HS-5 (cell line): ENCODE measurements at places on chromosomes 3 and 15.

GRCh38 chr3:66383998-66384745 lies 116.7 kb downstream of the LRIG1 start:
- no peak for DNase-seq

DNA sequence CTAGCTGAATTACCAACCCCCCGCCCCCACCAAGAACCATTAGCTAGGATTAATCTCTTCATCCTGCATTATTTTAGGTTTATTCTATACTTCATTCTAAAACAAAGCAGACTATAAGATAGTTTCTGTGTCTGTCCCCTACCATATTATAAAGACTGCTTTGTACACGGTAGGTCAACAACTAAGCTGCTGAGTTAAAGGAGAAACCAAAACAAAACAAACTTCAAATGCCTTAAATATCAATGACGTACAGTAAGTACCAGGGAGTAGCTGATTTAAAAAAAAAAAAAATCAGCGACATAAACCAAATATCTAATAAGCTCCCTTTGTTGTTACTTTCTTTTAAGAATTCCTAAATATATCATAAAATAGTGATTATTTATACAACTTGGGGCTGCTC lies 7.8 kb upstream of the VGLL4 start:
- no peak for DNase-seq

DNA sequence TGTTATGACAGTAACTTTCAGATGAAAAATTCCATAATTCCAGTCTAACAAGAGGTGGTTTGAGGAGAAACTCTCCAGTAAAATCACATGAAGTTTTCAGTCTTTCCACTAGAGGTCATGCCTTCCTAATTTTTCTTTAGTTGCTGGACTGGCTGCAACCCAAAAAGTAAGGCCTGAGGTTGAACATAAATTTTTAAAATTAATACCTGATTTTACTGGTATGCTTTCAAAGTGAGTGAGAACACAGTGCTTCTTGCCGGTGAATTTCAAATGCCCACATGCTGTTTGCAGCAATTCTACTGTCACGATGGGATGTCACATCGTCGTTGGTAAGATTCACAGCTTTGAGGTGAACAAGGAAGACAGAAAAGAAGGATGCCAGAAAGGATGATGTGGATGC lies 89.0 kb upstream of the FGF12 start:
- no peak for DNase-seq

DNA sequence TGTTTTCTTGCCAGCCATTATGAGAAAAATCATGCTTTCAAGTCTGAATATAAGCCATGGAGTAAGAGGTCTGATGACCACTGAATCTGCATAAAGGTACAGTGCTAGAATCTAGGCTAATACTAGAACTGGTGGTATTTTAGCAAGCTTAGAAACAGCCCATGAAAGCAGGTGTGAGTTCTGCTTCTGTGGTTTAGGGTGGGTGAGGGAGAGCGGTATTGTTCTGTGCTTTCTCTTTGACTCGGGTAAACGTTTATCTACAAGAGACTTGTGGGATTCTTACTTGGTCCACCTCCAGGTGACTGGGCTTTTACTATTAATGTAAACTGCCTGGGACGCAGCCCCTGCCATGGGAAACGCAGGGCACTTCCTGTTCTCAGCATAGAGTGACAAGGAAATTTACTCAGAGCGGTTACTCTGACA lies 55.2 kb downstream of the PGPEP1L start:
- no peak for DNase-seq

- peak; percentile 81 for DNase-seq
These were observed 96.1 kb downstream of the FMN1 start for GRCh38 chr15:33098094-33099058.

DNA sequence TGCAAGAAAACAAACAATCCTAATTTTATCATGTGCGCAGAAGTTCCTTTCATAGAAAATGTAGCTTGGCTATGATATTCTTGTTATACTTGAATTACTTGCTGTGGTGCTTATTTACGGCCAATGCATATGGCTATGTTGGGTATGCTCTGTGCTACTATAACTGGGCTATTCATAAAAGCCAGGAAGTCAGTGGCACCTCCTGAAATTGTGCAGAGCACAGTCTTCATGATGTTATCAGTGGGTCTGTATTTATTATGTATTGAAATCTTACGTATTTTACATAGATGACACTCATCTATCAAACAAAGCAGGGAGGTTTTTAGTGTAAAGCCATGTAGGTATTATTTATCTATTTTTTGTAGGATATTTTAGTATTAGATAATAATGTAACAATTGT lies 196.5 kb upstream of the NAALADL2 start:
- DNase-seq, result no peak

- peak; percentile 47 for DNase-seq
These were observed 143.8 kb downstream of the GMNC start for GRCh38 chr3:190718671-190719070.

- no peak for DNase-seq
These were observed 15.0 kb downstream of the SEMA3G start for GRCh38 chr3:52429779-52430415.

- no peak for DNase-seq
These were observed 250.9 kb upstream of the IGF1R start for GRCh38 chr15:98397419-98397818.

DNA sequence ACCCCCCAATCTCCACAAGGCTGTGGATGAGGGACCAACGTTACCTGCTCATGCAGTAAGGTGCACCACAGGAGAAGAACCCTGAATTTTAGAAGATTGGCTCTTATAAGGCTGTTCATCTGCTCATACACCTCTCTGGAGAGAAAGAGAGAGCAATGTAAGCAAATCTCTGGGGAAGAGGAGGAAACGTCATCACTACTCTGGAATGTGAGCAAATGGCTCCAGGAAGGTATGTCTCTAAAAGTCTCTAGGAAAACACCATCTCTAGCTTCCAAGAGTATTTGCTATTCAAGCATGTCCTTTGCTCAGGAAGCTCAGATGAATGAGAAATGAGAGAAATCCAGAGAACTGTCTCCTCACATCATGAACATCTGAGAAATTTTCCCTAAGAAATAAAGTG lies 235.4 kb downstream of the TBL1XR1 start:
- DNase-seq, result no peak

- DNase-seq, result no peak
These were observed 486.1 kb downstream of the DIPK2A start for GRCh38 chr3:144457758-144458157.

DNA sequence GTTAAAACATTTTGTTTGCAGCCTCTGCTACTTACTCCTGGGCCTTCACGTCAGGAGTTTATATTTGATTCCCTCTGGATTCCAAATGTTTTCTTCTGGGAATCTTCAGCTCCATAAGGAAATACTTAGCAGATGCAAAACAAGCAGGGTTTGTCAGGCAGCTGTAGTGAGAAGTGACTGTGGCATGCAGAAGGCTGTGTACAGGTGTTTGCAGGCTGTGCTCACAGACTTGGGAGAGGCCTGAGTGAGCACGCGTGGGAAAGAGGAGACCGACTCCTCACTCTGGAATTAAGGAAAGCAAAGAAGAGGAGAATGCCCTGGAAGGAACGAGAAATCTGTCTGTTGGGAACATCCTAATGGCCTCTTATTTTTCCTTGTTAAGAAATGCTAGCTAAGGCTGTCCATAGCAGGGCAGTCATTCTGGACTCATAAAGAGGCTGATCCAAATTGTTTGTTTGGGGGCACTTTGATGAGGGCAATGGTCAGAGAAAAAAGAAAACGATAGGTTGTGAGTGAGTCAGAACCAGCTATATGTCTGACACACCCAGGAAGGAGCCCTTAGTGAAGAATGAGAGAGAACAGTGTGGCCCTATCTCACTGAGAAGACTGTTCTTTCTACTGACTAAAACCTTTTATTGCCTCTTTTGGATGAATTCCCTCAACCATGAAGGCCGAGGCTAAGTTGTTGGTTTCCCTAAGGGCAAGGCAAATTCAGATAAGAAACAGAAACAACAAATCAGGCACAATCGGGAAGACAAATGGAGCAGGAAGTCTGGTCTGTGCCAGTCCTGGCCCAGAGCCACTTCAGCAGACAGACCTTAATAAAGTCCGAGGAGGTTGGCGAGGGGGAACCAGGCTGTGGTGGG lies 82.6 kb downstream of the TGFBR2 start:
- DNase-seq, result peak; percentile 24

GRCh38 chr3:138220242-138220641 lies 33.1 kb downstream of the ARMC8 start:
- DNase-seq, result no peak

GRCh38 chr3:68103811-68104210 lies 449.4 kb upstream of the SUCLG2 start:
- DNase-seq, result no peak

- no peak for DNase-seq
These were observed 77.3 kb downstream of the ABI3BP start for GRCh38 chr3:100915706-100916495.

DNA sequence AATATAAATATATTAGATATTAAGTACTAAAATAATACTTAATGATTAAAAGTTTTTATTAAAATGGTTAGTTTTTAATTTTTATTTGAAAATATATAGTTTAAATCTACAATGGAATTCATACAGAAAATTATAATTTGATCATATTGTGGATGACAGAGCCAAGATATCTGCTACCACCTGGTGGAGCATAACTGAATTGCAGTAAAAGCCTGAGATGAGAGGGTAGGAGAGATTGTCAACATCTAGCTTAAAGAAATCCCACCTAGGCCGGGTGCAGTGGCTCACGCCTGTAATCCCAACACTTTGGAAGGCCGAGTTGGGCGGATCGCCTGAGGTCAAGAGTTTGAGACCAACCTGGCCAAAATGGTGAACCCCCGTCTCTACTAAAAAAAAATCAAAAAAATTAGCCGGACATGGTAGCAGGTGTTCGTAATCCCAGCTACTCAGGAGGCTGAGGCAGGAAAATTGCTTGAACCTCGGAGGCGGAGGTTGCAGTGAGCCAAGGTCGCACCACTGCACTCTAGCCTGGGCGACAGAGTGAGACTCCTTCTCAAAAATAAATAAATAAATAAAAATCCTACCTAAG lies 25.1 kb upstream of the CSTA start:
- DNase-seq, result no peak

- DNase-seq, result no peak
These were observed 72.0 kb upstream of the HERC1 start for GRCh38 chr15:63905558-63906265.

GRCh38 chr3:36696799-36697198 lies 67.6 kb downstream of the DCLK3 start:
- no peak for DNase-seq

DNA sequence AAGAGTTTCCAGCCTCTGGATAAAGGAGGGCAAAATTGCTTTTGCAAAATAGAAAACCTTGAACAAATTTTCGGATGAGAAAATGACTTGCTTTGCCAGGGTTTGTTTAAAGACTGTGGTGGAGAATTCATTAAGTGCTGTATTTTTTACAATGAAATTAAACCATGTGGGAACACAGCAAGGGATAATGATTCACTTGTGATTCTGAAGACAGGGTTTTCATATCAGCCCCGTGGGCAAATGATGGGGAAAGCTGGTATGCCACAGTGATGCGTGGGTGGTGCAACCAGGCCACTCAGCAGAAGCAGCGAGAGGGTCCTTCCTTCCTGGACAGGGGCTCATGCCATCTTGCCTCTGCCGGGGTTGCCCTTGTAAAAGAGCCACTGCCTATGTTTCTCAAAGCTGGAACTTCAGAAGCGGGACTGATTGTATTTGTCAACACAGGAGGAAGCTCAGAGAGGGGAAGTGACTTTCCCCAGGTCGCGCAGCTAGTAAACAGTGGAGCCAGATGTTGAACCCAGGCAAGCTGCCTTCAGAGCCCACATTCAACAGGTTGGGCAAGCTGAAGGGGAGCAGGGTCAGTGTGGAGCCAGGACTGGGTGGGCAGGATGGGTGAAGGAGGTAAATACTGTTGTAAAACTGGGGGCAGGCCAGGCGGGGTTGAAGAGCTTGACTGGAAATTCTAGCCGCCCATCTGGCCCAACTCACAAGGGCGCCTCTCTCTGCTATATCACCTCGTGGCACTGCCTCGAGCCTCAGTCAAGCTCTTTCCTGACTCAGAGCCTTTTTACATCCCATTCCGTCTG lies 79.1 kb downstream of the TOP2B start:
- DNase-seq, result no peak

DNA sequence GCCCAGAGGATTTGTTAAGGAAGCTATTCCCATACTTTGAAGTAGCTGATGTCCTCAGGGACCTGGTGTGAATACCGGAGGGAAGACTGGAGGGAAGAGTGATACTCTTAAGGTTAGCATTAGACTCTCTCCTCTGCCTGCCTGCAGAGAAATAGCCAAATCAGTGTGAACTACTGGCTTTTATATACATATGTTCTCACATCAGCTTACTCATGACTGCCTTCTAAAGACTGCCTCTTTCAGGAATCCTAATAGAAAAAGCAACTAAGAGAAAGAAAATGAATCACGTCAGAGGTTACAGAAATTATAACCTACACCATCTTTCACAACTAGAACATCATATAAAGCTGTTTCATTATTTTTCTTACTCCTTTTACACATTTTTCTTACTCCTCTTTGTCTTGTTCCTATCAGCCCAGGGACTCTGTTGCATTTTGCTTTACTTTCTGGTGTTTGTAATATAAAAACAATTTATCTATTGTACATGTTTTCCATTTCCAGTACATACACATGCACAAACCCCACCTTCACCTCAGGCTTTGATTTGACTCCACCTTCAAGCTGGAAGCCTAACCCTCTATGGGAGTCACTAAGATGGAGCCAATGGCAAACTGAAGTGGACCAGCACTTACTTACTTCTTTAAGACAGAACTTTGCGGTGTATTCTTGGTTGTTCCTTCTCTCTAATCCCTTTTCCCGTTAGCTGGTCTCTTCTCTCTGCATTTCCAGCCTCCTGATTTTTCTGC lies 257.7 kb upstream of the UBE2E1 start:
- DNase-seq, result no peak

DNA sequence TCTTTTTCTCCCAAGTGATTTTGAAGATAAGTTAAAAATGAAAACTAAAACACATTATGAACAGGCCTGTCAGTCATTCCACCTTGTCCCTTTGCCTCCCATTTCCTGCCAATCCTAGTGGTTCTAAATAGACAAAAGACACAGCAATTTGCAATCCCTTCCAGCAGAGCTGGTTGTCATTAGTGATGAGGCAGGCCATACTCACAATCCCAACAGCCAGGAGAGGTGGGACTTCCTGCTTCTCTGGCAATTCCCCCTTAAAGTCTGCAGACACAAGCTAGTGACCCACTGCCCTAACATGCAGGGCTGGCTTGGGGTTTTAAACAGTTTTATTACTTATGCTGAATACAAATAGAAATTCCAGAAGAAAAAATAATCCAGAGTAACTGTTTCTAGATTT lies 38.4 kb upstream of the RBP1 start:
- no peak for DNase-seq

DNA sequence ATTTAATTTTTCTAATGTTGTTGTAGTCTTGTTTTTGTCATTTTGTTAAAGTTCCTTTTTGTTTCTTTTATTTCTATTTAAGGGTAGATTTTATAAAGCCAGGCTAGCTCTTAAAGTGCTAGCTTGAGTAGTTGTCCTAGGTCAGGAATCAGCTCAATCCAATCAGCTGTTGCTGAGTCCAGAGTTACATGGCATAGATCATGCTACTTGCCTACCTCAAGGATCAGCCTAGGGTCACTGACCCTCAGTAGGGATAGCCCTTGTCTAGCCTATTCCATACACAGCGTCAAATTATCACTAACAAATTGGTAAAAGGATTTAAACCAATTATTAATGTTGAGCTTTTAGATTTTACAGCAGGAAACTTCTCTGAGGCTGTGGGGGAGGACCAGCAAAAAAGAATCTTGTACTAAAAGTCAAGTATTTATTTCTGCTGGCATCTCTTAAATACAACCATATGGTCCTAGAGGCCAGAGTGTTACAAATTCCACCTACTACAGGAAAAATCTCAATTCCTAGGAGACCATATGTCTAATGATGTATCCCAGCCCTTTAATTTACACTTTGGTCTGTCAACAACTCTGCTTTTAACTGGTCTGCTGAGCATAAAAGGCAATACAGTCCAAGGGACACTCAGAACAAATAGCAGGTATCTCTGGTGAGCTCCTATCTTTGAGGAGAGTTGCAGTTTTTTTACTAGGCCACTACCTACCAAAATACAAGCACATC lies 138.3 kb upstream of the PTPRG start:
- no peak for DNase-seq
